Epithelial cell of esophagus (primary cell): ENCODE measurements at places on chromosomes 6 and 20.

DNA sequence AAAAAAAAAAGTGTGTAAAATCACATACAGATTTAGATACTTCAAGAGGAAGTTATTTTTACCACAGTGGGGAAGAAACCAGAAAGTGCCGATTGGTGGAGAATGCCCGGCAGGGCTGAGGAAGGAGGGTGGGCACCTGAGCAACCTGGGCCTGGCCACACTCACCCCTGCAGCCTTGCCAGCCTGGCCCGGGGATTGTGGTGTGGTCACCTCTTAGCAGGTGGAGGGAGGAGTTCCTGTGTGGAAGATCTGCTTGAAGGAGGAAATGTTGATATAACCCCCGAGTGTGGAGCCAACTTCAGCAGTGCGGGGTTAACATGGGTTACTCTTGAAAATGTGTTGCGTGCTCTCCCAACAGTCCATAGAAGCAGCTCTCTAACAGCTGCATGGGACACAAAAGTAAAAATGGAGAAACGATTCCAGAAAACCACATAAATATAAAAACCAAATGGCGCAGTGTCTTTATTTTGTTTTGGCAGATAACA lies 14.7 kb downstream of the UST start:
- DNase-seq = no peak

- DNase-seq = no peak
Observed at GRCh38 chr20:16501301-16501700, 71.9 kb downstream of the KIF16B start.

DNA sequence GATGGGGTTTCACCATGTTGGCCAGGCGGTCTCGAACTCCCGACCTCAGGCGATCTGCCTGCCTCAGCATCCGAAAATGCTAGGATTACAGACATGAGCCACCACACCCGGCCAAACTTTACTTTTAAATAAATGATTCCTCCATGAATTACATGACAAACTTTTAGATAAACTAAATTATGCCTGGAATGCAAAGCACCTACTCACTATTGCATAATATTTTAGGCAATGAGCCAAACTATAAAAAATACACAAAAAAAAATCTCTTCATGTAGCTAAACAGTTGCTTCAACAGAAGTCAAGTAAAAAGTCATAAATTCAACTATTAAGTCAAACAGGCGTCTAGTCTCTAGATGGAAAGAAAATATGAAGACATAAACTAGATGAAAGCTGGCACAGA lies 56.5 kb downstream of the PTPRK start:
- DNase-seq = peak; percentile 46

- DNase-seq = peak; percentile 49
Observed at GRCh38 chr6:34602318-34603111, 46.4 kb upstream of the SPDEF start.

GRCh38 chr20:47785854-47786764 lies 828 bp upstream of the SULF2 start:
- DNase-seq = peak; percentile 85

DNA sequence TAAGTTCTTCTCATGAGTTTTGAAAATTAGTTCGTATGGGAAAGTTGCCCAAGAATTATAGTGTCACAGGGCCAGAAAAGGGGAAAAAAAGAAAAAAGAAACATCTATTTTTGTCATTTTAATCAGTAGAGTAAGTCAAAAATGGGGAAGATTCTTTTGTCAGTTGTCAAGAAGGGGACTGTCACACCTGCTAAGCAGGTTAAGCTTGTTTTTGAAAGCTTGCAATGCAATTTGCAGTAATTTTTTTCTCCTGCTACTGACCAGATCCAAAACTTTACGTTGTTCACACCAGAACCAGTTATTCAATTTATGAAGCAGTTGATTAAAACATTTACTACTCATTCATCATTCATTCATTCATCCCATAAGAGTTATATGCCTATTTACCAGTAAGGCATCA lies 171.4 kb downstream of the SOX4 start:
- DNase-seq = peak; percentile 45
